Mucosa of descending colon (tissue), 3 donors: ENCODE measurements at places on chromosomes 16 and 17.

GRCh38 chr16:89981414-89981813 lies 32.9 kb downstream of the DEF8 start:
- no peak for DNase-seq

GRCh38 chr17:13038931-13039665 lies 21.3 kb upstream of the ELAC2 start:
- DNase-seq: no peak

- DNase-seq: no peak
These were observed 107.1 kb downstream of the MYO1D start for GRCh38 chr17:32769846-32770245.

DNA sequence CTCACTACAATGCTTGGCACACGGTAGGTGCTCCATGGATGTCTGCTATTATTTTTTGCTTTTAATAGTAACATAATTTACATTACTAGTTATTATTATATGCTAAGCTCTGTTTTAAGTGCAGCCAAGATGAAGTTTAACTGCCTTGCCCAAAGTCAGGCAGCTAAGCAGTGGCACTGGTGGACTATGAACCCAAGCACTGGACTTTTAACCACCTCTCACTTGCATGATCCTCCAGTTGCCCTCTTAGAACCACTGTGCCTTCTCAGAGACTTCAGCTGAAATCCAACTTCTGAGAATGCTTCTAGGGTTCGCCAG lies 1.5 kb upstream of the ZNF207 start:
- DNase-seq: no peak

DNA sequence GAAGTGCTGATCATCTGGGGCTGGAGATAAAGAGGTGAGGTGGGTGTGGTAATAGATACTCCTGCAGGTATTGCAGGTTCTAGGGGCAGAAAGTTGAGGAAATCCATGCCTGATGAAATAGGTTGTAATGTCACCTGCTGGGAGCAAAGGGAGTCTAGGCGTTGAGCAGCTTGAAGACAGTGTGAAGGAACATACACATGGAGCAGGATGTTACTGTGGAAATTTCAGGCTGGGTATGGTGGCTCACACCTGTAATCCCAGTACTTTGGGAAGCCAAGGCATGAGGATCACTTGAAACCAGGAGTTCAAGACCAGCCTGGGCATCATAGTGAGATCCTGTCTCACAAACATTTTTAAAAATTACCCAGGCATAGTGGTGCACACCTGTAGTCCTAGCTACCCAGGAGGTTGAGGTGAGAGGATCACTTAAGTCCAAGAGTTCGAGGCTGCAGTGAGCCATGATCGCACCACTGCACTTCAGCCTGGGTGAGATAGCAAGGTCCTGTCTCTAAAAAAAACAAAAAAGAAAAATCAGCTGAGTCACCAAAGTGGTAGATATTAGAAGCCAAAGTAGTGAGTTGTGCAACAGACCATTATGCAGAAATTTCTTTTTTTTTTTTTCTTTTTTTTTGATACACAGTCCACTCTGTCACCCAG lies 9.1 kb upstream of the CRYBA1 start:
- DNase-seq: no peak

DNA sequence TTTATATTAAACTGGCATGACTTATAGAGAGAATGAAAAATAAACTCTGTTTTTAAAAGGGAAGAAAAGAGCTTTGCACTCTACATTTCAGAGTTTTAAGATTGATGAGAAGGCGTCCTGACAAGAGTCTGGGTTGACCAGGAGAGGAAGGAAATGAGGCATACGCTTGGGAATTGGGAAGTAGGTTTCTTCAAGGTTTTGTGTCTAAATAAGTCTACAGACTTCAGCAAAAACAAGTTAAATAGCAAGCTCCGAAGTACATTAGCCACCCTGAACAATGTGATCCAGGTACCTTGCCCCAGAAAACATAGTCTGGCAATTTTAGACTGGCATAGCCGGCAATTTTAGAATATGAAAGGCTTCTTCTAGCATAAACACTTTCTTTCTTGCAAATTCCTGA lies 28.5 kb upstream of the CCDC182 start:
- DNase-seq: no peak

DNA sequence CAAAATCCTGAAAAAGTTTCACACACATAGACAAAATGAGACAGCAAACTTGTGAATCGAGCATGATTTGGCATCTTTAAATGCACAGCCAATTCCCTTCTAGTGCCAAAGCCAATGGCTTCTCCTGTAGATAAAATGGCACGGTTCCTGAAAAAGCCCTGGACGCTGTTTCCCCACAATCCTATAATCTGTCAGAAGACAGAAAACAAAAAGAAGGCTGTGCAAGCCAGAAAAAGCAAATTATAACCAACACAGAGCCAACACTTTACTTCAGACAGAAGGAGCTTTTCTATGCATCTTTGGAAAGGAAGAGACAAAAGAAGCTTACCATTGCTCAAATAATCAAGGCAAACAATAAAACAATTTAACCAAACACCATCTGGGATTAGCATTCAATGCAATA lies 23.8 kb downstream of the FAM222B start:
- DNase-seq: no peak

DNA sequence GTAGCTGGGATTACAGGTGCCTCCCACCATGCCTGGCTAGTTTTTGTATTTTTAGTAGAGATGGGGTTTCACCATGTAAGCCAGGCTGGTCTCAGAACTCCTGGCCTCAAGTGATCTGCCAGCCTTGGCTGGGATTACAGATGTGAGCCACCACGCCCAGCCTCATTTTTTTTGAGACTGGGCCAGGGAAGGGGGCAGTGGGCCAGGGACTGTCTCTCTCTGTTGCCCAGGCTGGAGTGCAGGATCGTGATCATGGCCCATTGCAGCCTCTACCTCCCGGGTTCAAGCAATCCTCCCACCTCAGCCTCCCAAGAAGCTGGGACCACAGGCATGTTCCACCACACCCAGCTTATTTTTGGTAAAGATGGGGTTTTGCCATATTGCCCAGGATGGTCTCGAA lies 16.0 kb downstream of the RSL1D1 start:
- no peak for DNase-seq

DNA sequence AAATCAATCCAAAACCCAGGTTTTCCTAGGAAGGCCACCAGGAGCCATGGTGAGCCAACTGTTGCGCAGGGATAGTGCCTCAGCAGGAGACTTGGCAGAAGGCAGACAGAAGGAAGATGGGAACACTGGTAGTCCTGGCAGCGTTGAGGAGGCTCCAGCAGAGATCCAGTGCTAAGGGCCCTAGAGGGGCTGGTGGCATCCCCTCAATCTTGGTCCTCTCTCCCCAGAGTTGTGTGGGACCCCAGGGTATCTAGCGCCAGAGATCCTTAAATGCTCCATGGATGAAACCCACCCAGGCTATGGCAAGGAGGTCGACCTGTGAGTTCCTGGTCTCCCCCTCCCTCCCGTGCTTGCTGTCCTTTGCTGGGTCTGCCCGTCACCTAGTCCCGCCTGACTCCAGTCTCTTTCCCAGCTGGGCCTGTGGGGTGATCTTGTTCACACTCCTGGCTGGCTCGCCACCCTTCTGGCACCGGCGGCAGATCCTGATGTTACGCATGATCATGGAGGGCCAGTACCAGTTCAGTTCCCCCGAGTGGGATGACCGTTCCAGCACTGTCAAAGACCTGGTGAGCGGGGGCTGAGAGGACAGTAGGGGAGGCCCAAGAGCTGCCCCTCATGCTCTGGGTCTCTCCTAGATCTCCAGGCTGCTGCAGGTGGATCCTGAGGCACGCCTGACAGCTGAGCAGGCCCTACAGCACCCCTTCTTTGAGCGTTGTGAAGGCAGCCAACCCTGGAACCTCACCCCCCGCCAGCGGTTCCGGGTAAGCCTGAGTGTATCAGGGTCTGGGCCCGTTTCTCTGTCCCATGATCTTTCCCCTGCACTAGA lies 5.7 kb downstream of the CFAP119 start:
- peak; percentile 33 for DNase-seq

DNA sequence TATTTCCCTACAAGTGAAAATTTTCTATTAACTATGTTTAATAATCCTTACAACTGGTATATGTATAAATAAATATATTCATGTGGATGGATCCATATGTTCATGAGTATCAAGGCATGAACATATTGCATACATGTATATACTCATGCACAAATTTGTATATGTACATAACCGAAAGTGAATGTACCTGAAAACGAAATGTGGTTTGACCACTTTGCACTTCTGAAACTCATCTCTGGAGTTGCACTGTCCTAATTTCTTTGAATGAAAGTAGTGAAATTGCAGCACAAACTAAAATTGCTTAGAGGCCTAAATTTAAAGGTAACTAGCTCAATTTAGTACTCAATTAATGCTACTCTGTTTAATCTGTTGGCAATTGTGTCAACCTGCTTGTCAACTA lies 27.4 kb upstream of the GNAO1 start:
- no peak for DNase-seq

DNA sequence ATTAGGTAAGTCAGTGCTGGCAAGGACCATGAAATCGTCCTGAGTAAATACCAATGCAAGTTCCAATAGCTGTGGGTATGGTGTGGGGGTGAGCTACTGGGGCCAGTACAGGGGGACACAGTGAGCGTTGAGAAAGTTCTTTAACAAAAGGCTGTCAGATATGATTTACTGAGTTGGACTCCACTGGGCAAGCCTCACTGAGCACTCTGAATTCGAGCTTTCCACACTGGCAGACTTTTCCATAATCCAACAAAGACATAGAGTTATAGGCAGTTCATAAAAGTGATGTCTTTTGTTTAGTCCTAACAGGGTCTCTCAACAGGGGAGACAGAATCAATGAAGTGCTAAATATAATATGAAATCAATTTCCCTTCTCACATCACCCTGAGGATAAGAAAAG lies 489.0 kb downstream of the KCNJ2 start:
- DNase-seq: no peak

- DNase-seq: no peak
These were observed 13.4 kb downstream of the SMIM5 start for GRCh38 chr17:75646638-75646992.

- no peak for DNase-seq
These were observed 30.5 kb downstream of the COPZ2 start for GRCh38 chr17:48006936-48007709.
